GM04503 (cell line): ENCODE measurements at places on chromosomes 12 and 14.
A peak's percentile ranks its signal among the peaks of the same experiment; 100 is the strongest.

GRCh38 chr14:76430017-76430416, 54.1 kb downstream of the ESRRB start:
- DNase-seq: no peak

- no peak for DNase-seq
Observed at GRCh38 chr12:100566887-100567637, 6.4 kb upstream of the GAS2L3 start.

DNA sequence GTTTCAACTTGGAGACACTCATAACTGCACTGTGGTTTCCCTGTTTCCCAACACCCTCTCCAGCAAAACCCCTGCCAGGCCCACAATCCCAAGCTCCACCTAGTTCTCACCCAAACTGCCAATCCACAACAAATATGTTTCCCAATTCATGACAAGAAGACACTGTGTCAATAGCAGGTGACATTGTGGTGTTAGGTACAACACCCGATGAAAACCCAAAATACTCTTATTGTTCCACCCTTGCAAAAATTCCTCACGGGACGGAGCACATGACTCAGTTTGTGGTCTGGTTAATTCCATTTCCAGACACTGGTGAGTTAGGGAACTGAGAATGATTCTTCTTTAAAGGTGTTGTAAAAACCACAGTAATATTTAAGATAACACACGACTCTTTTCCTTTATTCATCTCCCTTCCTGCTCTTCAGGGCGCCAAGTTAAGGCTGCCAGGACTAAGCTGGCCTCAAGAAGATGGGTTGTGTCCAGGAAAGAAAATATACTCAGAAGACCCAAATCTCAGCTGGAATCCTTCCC, 735.5 kb downstream of the MED13L start:
- no peak for DNase-seq

- no peak for DNase-seq
Observed at GRCh38 chr12:58533652-58534051, 386.7 kb downstream of the LRIG3 start.

GRCh38 chr12:119176267-119177055, 2.3 kb upstream of the HSPB8 start:
- peak; percentile 71 for DNase-seq

DNA sequence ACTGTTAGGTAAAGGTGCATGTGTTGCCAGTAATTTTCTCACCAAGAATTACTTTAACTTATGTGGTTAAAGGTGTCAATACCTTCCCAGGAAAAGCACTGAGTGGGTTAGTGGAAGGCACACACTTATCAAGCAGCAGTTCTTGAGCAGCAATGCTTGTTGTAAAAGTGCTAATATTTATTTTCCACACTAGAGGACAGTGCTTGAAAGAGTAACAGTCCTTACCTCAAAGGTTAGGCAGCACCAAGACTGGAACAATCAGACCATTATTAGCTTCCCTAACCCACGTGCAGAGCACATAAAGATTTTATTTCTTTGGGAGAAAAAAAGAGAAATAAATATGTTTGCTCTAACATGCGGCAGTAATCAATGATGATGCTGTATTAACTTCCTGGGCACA, 48.8 kb upstream of the KRR1 start:
- DNase-seq: no peak
